ENCODE measurements at places on chromosomes 7 and 10. TPM values are rescaled to one million over a fixed set of nuclear protein-coding genes. Genes with fewer than 3 reads are reported as not detected.

- H3K27ac ChIP-seq = peak overlapping the region; percentile 83
- peak; percentile 85 for DNase-seq
- peak overlapping the region; percentile 83 for H3K4me3 ChIP-seq
- H3K36me3 ChIP-seq = no peaks in the 10 kb centered on the region
- H3K4me1 ChIP-seq = peaks cover 13% of the 10 kb centered on the region
- H3K27me3 ChIP-seq = no peaks in the 10 kb centered on the region
Measured at GRCh38 chr7:100130608-100131453, 4.1 kb downstream of the MBLAC1 start.

DNA sequence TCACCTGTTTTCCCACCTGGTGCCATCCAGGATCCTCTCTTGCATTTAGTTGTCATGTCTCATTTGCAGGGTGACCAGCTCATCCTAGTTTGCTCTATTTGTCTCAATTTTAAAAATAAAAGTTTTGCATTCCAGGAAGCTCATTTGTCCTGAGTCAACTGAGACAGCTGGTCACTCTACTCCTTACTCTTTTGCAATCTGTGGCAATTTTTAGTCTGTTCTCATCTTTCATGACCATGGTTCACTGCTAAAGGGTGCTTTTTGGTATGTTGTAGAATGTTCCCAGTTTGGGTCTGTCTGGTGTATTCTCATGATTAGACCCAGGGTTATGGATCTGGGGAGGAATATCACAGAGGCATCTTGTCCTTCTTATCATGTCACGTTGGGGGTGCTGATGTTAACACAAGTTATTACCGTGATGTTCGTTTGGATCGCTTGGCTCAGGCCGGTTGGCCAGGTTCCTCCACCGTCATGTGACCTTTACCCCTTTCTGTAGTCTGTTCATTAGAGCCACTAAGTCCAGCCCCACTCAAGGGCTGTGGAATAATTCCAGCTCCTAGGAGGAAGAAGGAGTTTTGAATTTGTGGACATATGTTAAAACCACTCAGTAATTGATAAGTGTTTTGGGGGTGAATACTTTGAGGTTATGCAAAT lies 103.3 kb upstream of the IGFBP3 start:
- no peak overlapping the region for H3K4me3 ChIP-seq
- no peak for DNase-seq
- H3K27me3 ChIP-seq = no peaks in the 10 kb centered on the region
- H3K27ac ChIP-seq = no peak overlapping the region
- no peaks in the 10 kb centered on the region for H3K4me1 ChIP-seq

DNA sequence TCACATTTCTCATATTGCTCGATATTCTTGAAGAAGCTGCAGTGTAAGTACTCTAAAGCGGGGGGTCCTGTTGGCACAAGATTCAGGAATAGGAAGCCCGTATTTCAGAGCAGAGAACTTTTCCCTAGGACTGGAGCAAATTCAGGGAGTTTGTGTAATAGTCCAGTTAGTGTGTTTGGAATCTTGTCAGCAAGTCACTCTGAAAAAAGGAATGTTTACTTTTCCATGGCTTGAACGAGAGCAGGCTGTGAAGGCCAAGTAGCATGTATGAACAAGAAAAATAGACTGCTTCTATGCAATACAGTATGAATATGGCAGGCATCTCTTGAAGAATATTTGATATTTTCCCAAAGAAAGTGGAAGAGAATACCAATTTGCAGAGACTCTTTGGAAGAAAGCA lies 39.8 kb downstream of the CDC123 start:
- H3K4me3 ChIP-seq = no peak overlapping the region
- H3K36me3 ChIP-seq = no peaks in the 10 kb centered on the region
- peaks cover 7% of the 10 kb centered on the region for H3K4me1 ChIP-seq
- no peak for DNase-seq
- H3K27me3 ChIP-seq = no peaks in the 10 kb centered on the region
- no peak overlapping the region for H3K27ac ChIP-seq

- H3K27ac ChIP-seq = no peak overlapping the region
- H3K36me3 ChIP-seq = no peaks in the 10 kb centered on the region
- no peaks in the 10 kb centered on the region for H3K27me3 ChIP-seq
- H3K4me1 ChIP-seq = no peaks in the 10 kb centered on the region
- no peak overlapping the region for H3K4me3 ChIP-seq
Measured at GRCh38 chr10:83078645-83079044, 1060.7 kb upstream of the GHITM start.

- no peaks in the 10 kb centered on the region for H3K36me3 ChIP-seq
- DNase-seq = no peak
- H3K4me1 ChIP-seq = peaks cover 2% of the 10 kb centered on the region
- no peaks in the 10 kb centered on the region for H3K27me3 ChIP-seq
- H3K27ac ChIP-seq = no peak overlapping the region
Measured at GRCh38 chr7:123675181-123675473, 19.5 kb downstream of the LMOD2 start.

GRCh38 chr10:69549959-69550358 lies 23.3 kb downstream of the NEUROG3 start:
- H3K27ac ChIP-seq = no peak overlapping the region
- peaks cover 6% of the 10 kb centered on the region for H3K36me3 ChIP-seq
- no peak for DNase-seq
- no peaks in the 10 kb centered on the region for H3K4me1 ChIP-seq
- H3K27me3 ChIP-seq = peaks cover 29% of the 10 kb centered on the region

DNA sequence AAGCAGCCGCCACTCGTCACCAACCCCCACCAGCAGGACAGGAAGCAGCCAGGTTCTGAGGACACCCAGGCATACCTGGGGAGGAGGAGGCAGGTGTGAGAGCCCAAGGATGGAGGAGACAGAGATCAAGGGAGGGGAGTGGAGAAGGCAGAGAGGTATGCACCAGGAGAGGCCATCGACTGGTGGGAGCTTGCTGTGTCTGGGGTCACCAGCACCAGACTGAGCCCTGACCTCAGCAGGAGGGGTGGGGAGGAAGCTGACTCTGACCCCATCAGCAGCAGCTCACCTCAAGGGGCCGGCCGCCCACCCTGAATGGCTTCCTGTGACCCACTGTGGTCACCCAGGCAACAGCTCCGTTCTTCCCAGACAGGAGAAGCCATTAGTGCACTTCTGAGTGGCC lies 7.8 kb downstream of the VIPR2 start:
- peaks cover 2% of the 10 kb centered on the region for H3K4me1 ChIP-seq
- DNase-seq = no peak
- H3K36me3 ChIP-seq = no peaks in the 10 kb centered on the region

Gene DGKI
- total RNA-seq = 0.02 TPM

Gene DLX5
- total RNA-seq = not detected

Gene GDF2
- total RNA-seq = not detected

Gene ACTL6B
- total RNA-seq = not detected

Gene PDZD7
- total RNA-seq = 0.65 TPM

Gene DPCD
- total RNA-seq = 1.9 TPM

Data from T-helper 17 cell (primary cell).